Thyroid gland (tissue), 4 donors: ENCODE measurements at places on chromosomes 1 and 21. TPM values are rescaled to one million over a fixed set of nuclear protein-coding genes. Genes with fewer than 3 reads are reported as not detected.

DNA sequence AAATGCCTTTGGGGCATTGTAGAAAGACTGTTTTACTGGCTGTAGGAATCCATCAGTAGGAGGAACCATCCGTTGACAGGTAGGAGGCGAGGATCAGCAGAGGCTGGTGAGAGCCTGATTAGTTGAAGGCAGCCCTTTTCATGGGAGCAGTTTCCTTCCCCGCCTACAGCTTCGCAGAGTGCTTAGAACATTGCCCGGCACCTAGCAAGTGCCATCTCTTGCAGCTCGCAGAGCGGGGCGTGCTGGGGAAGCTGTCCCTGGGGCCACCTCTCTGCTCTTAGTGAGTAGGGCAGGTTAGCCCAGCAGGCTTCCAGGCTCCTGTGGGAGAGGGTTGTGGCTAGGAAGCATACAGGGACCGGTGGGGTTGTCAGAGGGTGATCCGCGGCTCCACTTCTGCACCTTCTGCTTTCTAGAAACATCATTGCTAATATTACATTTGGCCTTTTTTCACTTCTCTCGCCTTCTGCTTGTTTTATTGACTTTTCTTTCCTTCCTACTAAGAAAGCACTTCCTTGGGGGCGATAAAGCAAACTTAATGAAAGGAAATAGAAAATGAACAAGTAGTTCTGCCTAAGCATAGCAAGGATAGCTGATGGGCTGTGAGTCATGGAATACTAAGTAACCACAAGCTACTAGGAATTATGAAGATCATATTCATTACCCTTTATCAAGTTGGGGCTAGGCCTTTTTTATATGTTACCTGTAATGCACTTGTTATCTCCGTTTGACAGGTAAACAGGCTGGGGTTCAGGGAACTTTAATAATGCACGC lies 176.7 kb downstream of the GALNT2 start:
- no peaks in the 10 kb centered on the region for H3K36me3 ChIP-seq
- no peaks in the 10 kb centered on the region for H3K27me3 ChIP-seq
- no peak overlapping the region for H3K27ac ChIP-seq
- H3K4me1 ChIP-seq, result peaks cover 8% of the 10 kb centered on the region

GRCh38 chr1:218679391-218679790 lies 334.3 kb downstream of the TGFB2 start:
- no peak overlapping the region for H3K4me3 ChIP-seq
- no peaks in the 10 kb centered on the region for H3K4me1 ChIP-seq

DNA sequence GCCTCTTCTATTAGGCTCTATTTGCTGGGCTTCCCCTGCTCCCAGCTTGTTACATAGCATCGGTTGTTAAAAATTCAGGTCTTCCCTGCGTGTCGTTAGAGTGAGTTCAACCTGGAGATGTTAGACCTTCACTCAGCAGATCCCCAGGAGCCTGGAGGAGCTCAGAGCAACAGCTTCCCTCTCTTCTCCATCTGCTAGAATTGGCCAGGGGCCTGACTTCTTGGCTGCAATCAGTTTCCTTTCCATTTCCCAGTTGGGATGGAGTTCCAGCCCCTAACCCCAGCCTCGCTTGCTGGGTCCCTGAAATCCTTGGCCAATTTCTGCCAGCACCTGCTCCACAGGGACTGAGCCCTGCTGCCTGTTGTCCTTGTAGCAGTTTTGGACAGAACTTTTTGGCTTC lies 55.9 kb downstream of the MT1HL1 start:
- no peak for DNase-seq
- H3K4me1 ChIP-seq, result peaks cover 11% of the 10 kb centered on the region
- no peaks in the 10 kb centered on the region for H3K36me3 ChIP-seq
- H3K4me3 ChIP-seq, result no peak overlapping the region
- no peaks in the 10 kb centered on the region for H3K27me3 ChIP-seq

The ARHGEF10L gene
- total RNA-seq, result 64.5 TPM

- no peak overlapping the region for H3K4me3 ChIP-seq
- H3K4me1 ChIP-seq, result no peaks in the 10 kb centered on the region
- no peak for DNase-seq
- no peaks in the 10 kb centered on the region for H3K36me3 ChIP-seq
These were observed 127.2 kb upstream of the GREM2 start for GRCh38 chr1:240739139-240739538.

DNA sequence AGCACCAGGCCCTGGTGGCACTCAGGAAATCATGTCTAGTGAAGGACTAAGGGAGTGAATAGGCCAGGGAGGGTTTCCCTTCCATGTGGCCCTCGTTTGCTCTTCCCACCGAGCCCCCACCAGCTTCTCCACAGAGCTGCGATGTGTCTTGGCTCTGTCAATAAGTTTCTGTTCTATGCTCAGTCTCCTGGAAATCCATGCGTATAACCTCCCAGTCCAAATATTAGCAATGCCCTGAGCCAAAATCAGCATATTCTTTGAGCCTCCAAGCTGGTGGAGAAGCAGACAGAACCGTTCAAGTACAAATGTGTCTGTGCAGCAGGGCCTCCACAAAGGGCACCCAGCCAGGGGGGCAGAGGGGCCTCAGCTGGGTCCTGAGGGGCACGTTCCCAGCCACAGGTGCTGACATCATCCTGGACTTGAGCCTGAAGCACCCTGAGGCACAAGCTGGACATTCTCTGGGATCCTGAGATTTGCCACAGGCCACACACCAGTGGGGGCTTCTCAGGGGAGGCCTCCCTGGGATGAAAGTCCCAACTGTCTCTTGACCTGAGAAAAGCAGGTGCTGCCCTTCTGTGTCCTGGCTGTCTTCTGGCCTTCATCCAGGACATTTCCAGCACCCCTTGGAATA lies 350.5 kb upstream of the VAMP3 start:
- H3K36me3 ChIP-seq, result no peaks in the 10 kb centered on the region
- peak; percentile 26 for DNase-seq
- H3K27me3 ChIP-seq, result no peaks in the 10 kb centered on the region
- H3K4me1 ChIP-seq, result no peaks in the 10 kb centered on the region

- H3K27ac ChIP-seq, result no peak overlapping the region
- DNase-seq, result peak; percentile 56
These were observed 17.3 kb downstream of the METTL13 start for GRCh38 chr1:171798765-171799164.

- DNase-seq, result no peak
- H3K4me3 ChIP-seq, result no peak overlapping the region
- H3K27me3 ChIP-seq, result no peaks in the 10 kb centered on the region
These were observed 92.8 kb upstream of the PPP2R5A start for GRCh38 chr1:212192261-212192998.

DNA sequence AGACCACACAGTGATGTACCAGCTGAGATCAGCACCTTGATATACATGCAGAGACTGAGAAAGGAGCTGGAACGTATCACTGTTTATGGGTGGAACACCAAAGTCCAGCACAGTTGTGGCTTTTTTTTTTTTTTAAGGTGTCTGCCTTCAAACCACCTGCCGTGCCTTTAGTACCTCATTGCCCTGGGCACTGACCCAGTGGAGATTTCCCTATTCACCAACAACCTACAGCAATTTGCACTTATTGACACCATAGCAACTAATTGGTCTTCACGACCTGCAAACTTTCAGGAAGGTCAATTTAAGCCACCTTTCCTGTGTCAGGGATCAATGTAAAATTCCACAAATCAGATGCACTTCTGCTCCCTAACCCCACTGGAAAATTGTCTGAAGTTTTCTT lies 181.6 kb upstream of the ADGRL2 start:
- no peak overlapping the region for H3K4me3 ChIP-seq
- H3K27me3 ChIP-seq, result no peaks in the 10 kb centered on the region
- DNase-seq, result no peak

DNA sequence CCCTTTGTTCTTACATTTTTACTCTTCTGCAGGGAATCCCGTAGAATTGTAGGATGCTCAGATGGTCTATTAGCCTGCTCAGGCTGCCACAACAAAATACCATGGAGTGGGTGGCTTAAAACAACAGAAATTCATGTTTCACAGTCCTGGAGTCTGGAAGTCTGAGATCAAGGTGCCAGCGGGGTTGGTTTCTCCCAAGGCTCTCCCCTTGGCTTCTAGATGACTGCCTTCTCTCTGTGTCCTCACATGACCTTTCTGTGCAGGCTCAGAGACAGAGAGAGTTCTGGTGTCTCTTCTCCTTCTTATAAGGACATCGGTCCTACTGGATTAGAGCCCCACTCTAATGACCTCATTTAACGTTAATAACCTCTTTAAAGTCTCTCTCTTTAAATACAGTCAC lies 41.7 kb downstream of the HUNK start:
- no peaks in the 10 kb centered on the region for H3K27me3 ChIP-seq
- no peak overlapping the region for H3K27ac ChIP-seq
- H3K4me1 ChIP-seq, result no peaks in the 10 kb centered on the region
- DNase-seq, result peak; percentile 59

The DNAJC28 gene
- 9.8 TPM for total RNA-seq

DNA sequence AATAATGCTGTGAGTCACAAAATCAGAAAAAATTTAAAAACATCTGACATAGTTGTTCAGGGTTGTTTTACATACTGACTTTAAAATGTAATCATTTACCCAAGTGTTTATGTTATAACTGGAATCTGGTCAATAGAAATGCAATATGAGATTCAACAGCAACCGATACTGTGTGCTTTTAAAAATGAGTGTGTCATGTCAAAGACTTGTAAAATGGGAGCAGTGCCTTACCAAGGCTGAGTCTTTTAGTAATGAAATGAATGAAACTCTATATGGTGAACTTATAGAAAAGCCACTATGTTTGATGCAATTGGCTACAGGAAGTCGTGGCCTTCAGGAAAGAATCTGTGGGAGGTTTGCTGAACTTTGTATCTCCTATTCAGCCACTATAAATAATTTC lies 570.2 kb downstream of the DPYD start:
- no peaks in the 10 kb centered on the region for H3K4me1 ChIP-seq
- no peak for DNase-seq
- no peak overlapping the region for H3K27ac ChIP-seq
- no peaks in the 10 kb centered on the region for H3K36me3 ChIP-seq

- H3K4me3 ChIP-seq, result no peak overlapping the region
- peaks cover 18% of the 10 kb centered on the region for H3K36me3 ChIP-seq
- H3K27ac ChIP-seq, result no peak overlapping the region
- DNase-seq, result no peak
- H3K27me3 ChIP-seq, result no peaks in the 10 kb centered on the region
These were observed 36.6 kb downstream of the INKA2 start for GRCh38 chr1:111702504-111703050.

GRCh38 chr1:28950449-28950848 lies 36.1 kb downstream of the EPB41 start:
- H3K36me3 ChIP-seq, result no peaks in the 10 kb centered on the region
- H3K27me3 ChIP-seq, result no peaks in the 10 kb centered on the region
- no peak overlapping the region for H3K27ac ChIP-seq

The TMEM51 gene
- total RNA-seq, result 3.7 TPM

The ANKRD35 gene
- total RNA-seq, result 0.58 TPM

- no peak overlapping the region for H3K27ac ChIP-seq
- H3K36me3 ChIP-seq, result no peaks in the 10 kb centered on the region
- no peak for DNase-seq
- no peak overlapping the region for H3K4me3 ChIP-seq
- H3K27me3 ChIP-seq, result no peaks in the 10 kb centered on the region
These were observed 430.9 kb downstream of the LTN1 start for GRCh38 chr21:28561772-28562171.

DNA sequence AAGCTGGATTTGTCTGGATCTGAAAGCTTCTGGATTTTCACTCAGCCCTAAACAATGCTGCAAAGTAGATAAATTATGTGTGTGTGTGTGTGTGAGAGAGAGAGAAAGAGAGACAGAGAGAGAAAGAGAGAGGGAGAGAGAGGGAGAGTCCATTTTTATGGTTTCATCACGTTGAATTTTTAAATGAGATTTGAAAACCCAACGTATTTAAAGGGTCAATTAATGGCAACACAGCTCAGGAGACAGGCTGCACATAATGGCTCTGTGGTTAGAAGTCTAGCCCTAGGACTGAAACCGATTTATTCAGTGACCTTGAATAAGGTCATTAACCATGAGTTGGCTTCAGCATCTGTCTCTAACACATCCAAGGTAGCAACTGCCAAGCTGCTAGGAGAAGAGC lies 35.3 kb upstream of the FMN2 start:
- no peaks in the 10 kb centered on the region for H3K27me3 ChIP-seq
- no peak for DNase-seq
- no peak overlapping the region for H3K4me3 ChIP-seq
- H3K36me3 ChIP-seq, result no peaks in the 10 kb centered on the region
- H3K4me1 ChIP-seq, result no peaks in the 10 kb centered on the region

The CADM3 gene
- 3.3 TPM for total RNA-seq

GRCh38 chr1:4734219-4734618 lies 79.8 kb downstream of the AJAP1 start:
- no peaks in the 10 kb centered on the region for H3K27me3 ChIP-seq
- no peaks in the 10 kb centered on the region for H3K36me3 ChIP-seq
- no peak overlapping the region for H3K4me3 ChIP-seq
- DNase-seq, result no peak
- no peak overlapping the region for H3K27ac ChIP-seq
- H3K4me1 ChIP-seq, result no peaks in the 10 kb centered on the region
